Muscle of back (tissue), 13 donors: ENCODE measurements at places on chromosomes 13 and 19. TPM values are rescaled to one million over a fixed set of nuclear protein-coding genes. Genes with fewer than 3 reads are reported as not detected.

- no peak for DNase-seq
These were observed 558.5 kb downstream of the RFC3 start for GRCh38 chr13:34376483-34376882.

- DNase-seq = no peak
These were observed 556.1 kb upstream of the SLITRK6 start for GRCh38 chr13:86355301-86355700.

GRCh38 chr13:99425485-99426341 is 75.6 kb upstream of the TM9SF2 start:
- DNase-seq = no peak

NPAS1 gene
- 2.7 TPM for polyA plus RNA-seq

GRCh38 chr13:52399708-52400107 is 6.3 kb downstream of the THSD1 start:
- DNase-seq = no peak

- DNase-seq = no peak
These were observed 16.3 kb upstream of the GTF3A start for GRCh38 chr13:27408074-27408473.

- no peak for DNase-seq
These were observed 6.7 kb upstream of the GNA15 start for GRCh38 chr19:3129112-3129511.

CNFN gene
- polyA plus RNA-seq = not detected

SHISA2 gene
- 26.8 TPM for polyA plus RNA-seq

PCDH20 gene
- 1.6 TPM for polyA plus RNA-seq

LGALS14 gene
- 0.46 TPM for polyA plus RNA-seq

DNA sequence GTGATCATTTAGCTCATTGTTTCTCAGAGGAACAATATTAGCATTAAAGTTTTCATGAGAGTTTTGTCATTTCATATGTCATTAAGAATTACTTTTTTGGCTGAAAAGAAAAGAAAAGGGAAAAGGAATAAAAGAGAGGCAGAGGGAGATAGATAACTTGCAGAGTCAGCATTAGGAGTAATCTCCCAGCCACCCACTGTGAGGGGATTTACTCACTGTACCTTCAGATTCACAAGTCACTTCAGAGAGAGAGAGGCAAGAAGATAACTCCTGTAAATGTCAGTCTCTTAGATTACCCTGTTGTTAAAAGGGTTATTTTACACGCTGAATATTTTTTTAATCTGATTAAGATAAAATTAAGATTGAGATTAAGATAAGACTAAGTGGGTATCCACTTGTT is 125.2 kb downstream of the POU4F1 start:
- DNase-seq = no peak

ZSWIM9 gene
- 5.4 TPM for polyA plus RNA-seq

KLF5 gene
- polyA plus RNA-seq = 29.8 TPM

YJEFN3 gene
- polyA plus RNA-seq = 2.8 TPM

ZNF845 gene
- polyA plus RNA-seq = 5.5 TPM

DNA sequence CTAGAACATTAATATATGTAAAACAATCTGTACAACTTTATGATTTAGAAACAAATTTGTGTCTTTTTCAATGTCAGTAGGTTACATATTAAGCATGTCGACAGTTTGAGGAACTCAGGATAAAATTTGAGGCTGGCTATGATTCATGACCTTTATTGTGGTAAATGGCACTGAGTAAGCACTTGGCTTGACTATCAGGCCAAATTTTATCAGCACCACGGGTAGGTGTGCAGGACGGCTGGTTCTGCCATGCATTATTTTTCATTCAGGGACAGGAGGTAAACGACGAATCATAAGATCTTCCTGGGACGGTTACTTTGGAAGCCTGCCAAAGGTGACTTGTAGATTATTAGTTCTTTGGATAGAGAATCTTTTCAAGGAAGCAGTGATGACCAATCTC is 19.9 kb upstream of the CYP4F8 start:
- no peak for DNase-seq

DNA sequence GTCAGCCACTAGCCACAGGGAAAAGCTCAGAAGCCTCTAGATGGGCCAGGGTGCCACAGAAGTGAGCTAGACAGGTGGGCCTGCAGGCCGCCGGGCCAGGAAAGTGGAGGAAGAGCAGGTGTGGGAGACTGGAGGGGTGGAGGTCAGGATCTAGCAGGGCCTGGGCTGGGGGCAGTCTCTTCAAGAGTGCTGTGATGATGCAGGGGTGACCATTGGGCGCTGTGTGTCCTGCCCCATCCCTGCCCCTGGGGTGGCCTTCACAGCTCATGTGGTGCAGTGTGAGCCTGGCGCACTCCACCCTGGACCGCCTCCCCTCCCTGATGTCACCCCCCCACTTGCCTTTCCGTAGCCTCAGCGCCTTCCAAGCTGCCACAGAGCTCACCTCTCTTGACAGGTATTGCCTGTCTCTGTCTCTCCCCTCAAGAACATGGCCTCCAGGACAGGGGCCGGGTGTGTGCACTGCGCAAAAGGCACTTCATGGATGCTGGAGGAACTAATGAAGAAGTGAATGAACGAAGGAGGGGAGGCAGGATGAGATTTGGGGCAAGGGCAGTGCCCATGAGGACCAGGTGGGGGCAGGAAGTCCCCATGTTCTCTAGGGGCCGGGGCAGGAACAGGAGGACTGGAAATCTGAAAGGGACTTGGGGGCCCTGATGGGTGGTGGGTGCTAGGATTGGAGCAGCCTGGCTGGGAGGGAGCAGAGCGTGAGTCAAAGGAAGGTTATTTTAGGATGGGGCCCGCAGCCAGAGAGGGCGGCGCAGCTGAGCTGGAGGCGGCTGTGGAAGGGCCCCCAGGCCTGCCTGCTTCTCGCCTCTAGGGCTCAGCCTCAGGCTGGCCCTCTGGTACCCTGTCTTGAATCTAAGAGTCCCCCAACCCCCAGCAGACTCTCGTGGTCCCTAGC is 6.6 kb downstream of the SSBP4 start:
- peak; percentile 74 for DNase-seq

DNA sequence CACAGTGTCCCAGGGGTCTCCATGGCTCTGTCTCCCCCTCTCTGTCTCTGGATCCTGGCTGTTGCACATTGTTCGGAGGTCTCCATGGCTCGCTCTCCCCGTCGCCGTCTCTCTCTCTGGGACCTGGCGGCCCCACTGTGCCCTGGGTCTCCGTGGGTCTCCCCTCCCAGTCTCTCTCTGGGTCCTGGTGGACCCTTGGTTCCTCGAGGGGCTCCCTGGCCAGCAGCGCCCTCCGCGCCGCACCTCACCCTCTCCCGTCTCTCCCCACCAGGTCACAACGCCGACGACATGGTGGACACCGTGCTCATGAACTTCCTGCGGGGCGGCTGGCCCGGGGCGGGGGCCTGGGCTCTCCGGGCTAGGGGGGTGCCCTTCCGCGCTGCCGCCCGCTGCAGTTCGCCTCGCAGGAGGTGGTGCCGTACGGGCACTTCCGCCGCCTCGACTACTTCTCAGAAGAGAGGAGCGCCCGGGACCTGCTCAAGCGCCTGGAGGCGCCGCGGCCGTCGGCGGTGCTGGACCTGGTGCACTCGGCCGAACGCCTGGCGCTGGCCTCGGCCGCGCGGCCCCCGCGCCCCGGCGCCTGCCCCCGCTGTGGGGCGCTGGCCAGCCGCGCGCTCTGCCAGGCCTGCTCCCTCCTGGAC is 29.1 kb downstream of the SIGLEC5 start:
- DNase-seq = no peak

DNA sequence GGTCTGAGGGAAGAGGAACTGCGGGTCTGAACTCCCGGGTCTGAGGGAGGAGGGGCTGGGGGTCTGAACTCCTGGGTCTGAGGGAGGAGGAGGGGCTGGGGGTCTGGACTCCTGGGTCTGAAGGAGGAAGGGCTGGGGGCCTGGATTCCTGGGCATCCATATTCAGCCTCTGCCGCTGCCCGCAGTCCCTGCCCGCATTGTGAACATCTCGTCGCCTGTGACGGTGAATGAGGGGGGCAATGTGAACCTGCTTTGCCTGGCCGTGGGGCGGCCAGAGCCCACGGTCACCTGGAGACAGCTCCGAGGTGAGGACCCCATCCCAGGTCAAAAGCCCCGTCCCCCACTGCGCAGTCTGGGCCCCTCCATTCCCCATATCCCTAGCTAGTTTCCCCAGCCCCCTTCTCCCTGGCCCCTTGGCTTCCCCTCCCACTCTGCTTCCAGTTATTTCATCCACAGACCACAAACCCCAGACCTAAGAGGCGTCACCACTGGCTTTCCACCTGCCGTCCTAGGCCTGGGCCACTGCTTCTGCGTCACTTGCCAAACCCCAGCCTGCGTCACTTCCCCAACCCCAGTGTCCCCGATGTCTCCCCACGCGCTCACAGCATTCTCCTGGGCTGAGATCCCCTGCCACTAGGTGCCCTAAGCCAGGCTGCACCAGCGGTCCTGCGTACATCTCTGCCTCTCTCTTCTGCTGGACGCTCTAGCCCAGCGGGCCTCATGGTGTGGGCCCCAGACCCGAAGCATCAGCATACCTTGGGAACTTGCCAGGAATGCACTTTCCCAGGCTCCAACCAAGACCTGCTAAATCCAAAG is 13.9 kb downstream of the IGLON5 start:
- no peak for DNase-seq

USHBP1 gene
- 3.2 TPM for polyA plus RNA-seq

DNA sequence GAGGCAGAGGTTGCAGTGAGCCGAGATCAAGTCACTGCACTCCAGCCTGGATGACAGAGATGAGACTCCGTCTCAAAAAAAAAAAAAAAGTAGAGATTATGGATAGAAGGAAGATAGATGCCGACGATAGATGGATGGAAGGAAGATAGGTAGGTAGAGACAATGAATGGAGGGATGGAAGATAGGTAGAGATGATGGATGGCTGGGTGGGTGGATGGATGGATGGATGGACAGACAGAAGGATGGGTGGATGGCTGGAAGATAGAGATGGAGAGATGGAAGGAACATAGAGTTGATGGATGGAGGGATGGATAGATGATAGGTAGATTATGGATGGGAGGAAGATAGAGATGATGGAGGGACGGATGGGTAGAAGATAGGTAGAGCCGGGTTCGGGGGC is 18.5 kb upstream of the USE1 start:
- DNase-seq = no peak

SYCN gene
- polyA plus RNA-seq = not detected

DACT3 gene
- polyA plus RNA-seq = 14.4 TPM

CTXN1 gene
- 1.4 TPM for polyA plus RNA-seq

- DNase-seq = no peak
These were observed 532.5 kb downstream of the DIAPH3 start for GRCh38 chr13:59631271-59631670.

DNA sequence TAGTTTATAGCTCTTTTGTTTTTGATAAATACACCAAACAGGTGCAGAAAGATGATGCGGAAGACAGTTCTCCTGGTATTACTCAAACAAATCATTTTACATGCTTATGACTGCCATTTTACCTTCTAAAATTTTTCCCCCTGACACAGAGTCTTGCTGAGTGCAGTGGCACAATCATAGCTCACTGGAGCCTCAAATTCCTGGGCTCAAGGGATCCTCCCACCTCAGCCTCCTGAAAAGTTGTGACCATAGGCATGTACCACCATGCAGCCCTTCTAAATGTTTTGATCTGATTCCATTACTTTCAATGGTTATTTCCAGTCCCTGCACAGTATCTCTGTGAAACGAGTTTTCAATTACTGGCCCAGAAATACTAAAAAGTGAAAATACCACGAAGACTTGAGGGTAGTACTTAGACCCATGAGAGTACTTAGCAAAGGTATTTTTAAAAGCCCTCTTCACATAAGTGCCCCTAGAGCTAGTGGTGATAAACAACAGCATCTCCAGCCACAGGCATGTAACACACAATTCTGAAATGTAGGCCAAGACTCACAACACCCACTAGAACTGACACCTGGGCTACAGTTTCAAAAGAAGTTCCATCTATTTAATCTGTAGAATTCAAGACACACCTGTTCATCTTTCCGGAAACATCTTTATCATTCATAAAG is 11.3 kb downstream of the HSPH1 start:
- no peak for DNase-seq
